ENCODE measurements at places on chromosomes 4 and X. TPM values are rescaled to one million over a fixed set of nuclear protein-coding genes. Genes with fewer than 3 reads are reported as not detected.

Gene HCCS
- total RNA-seq: 25.9 TPM

Gene CABS1
- total RNA-seq: not detected

Gene KANTR
- 10.2 TPM for total RNA-seq

- no peak for DNase-seq
Measured at GRCh38 chr4:124104628-124105027, 607.9 kb downstream of the ANKRD50 start.

DNA sequence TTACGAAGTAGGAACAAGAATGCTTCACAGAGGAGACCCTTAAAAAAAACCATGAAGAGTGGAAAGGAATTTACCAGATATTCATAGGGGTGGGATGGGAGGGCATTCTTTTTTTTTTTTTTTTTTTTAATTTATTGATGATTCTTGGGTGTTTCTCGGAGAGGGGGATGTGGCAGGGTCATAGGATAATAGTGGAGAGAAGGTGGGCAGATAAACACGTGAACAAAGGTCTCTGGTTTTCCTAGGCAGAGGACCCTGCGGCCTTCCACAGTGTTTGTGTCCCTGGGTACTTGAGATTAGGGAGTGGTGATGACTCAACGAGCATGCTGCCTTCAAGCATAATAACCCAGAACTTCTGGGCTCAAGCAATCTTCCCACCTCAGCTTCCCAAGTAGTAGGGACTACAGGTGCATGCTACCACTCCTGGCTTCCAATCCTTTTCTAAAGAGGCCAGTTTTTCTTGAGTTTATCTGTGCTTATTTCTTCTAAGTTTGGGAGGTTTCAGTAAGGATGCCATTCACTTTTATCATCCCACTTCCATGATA lies 65.9 kb upstream of the OGT start:
- DNase-seq: no peak

- no peak for DNase-seq
Measured at GRCh38 chrX:118420462-118420861, 74.6 kb downstream of the WDR44 start.

DNA sequence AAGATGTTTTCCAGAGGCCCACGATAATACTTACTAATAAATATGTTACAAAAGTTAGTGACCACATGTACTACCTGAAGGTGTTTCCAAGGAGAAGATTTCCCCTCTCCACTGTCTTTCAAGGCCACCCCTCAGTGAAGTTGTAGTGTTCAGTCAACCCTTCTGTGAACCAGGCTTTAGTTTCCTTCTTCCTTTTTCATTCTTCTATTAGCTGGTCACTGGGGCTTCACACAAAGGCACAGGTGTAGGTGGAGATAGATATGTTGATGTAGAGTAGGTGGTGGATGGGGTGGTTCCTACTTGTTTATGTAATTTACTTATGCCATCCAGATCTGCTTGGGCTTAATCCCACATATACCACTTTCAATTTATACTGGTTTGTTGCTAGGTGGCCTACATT lies 43.3 kb upstream of the ADAM29 start:
- DNase-seq: no peak

- DNase-seq: no peak
Measured at GRCh38 chr4:110970642-110971041, 347.8 kb upstream of the PITX2 start.

Gene CFAP99
- total RNA-seq: not detected

DNA sequence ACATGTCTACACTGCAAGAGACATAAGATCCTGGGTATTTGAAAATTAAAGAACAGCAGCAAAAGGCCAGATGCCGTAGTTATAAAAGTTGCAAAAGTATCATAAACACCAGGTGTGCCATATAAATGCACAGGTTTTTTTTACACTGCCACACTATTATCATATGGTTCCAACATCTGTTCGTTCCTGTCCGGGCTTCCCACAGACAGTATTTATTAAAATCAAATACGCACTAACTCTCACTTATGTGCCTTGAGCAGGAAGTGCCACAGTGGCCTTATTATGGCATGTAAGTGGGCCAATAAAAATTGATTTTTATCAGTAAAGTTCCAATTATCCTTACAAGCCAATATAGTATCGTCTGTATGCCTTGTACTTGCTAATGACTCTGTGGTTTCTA lies 873.2 kb downstream of the RPA4 start:
- no peak for DNase-seq

GRCh38 chr4:88818631-88819470 lies 121.2 kb upstream of the NAP1L5 start:
- no peak for DNase-seq

DNA sequence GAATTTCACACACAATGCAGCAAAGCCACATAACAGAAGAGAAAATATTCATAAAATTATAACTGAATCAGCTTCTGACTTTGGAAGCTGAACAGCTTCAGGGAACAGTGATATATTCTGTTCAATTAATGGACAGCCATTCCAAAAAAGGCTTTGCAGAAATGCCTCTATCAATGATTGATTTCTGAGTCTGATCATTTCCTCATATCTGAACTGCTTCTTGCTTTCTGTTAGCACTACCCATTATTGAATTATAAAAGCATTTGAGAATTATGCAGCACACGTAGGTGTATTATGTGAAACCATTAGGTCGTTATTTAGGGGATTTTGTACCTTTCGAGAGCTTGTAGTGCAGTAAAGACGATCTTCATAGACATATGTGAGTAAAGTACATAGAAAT lies 159.6 kb downstream of the STIM2 start:
- DNase-seq: no peak

Gene ITIH6
- not detected for total RNA-seq

- no peak for DNase-seq
Measured at GRCh38 chr4:7924570-7924969, 15.1 kb downstream of the AFAP1 start.

GRCh38 chr4:168900080-168900479 lies 110.0 kb downstream of the CBR4 start:
- no peak for DNase-seq

GRCh38 chr4:140297221-140297570 lies 76.2 kb upstream of the SCOC start:
- DNase-seq: no peak

Gene PGRMC2
- total RNA-seq: 175 TPM

DNA sequence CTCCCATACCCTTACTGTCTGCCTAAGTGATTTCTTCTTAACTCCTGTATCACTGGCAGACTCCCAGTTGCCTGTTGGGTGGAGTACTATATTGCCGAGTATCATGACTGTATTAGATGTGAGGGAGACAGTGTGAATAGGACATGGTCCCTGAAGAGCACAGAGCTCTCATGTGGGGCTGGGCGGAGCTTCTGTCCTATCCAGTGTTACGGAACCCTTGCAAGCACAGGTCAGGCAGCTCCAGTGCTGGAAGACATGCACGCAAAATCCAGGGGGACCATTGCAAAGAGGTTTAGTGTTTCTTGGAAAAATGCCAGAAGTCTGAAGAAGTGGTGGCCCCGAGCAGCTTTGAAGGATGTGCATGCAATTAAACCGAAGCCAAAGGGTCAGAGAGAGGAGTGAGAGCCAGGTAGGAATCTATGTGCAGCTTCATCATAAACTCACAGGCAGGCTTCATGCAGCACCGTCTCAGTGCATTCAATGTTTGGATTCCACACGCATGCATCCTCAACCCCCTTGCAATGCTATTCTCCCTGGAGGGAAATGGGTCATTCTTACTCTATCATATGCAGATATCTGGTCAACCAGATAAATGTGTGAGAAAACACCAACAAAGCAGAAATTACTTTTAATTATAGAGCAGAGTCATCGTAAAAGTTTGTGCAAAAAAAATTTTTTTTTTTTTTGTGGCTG lies 49.7 kb upstream of the DHRSX start:
- DNase-seq: no peak
